ENCODE measurements at places on chromosomes 11 and 22.

DNA sequence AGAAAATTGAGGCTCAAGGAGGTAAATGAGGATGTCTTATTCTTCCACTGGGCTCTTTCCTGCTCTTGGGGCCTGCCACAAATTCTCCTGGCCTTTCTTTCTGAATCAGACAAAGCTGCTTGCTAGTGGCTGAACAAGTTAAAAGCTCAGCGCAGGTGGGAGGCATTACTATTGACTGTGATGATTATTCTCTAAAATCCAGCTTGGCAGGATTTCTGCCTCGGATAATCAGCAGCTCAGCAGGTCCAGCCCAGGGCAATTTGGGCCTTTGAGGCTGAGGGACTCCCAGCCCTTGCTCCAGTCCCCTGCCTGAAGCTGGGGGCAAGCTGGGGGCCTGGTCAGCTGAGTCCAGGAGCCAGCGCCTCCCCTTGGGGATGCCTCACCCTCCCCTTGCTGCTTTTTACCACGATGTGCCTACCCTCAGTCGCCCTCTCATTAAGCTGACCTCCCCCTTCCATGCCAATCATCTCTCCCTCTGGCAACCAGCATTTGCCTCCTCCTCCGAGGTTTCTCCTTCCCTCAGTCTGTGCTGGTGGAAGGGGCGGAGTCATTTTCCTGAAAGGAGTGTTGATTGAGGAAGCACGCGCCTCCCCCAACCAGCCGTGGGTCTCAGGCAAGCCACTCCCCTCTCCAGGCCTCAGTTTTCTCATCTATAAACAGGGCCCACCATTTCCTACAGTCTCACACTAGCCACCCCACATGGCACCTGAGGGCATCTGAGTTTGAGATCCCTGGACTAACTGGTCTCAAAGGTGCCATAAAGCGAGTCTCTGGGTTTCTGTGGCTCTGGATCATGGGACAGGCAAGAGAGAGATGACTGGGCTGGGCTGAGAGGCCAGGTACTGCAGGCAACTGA, 60.6 kb upstream of the PRDM11 start:
- no peak for DNase-seq

DNA sequence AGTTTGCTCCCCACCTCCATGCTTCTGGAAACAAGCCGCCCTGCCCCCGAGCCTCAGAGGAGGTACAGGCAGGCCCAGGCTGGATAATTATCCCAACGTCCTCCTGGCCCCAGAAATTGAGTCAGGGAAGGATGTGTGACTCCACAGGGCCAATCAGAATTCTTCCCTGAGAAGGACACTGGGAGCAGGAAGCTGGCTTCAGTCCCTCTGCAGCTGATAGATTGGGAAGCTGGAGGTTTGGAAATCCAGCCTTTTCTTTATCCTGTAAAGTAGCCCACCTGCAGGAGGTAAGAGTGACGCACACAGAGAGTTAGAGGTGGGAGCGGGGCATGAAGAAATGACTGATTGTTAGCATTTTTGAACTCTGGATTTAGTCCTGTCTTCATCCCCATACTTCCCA, 97.5 kb upstream of the CD82 start:
- DNase-seq: no peak

DNA sequence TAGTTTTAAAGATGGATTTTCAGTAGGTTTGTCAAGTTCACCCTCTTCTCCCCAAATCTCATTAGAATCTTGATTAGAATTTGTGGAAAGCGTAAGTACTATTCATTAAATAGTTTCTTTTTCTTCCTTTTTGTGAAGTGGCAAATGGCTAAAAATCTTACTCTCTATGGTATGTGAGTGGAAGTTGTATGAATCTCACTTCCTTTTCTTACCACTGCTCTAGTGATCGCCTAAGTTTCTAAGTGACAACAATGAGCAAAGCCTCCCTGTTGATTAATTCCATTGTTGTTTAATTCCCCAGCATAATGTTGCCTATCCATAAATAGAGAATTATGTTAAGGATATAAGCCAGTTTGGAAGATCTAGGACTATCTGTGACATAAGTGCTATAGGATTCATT, 82.7 kb downstream of the PGR start:
- no peak for DNase-seq

DNA sequence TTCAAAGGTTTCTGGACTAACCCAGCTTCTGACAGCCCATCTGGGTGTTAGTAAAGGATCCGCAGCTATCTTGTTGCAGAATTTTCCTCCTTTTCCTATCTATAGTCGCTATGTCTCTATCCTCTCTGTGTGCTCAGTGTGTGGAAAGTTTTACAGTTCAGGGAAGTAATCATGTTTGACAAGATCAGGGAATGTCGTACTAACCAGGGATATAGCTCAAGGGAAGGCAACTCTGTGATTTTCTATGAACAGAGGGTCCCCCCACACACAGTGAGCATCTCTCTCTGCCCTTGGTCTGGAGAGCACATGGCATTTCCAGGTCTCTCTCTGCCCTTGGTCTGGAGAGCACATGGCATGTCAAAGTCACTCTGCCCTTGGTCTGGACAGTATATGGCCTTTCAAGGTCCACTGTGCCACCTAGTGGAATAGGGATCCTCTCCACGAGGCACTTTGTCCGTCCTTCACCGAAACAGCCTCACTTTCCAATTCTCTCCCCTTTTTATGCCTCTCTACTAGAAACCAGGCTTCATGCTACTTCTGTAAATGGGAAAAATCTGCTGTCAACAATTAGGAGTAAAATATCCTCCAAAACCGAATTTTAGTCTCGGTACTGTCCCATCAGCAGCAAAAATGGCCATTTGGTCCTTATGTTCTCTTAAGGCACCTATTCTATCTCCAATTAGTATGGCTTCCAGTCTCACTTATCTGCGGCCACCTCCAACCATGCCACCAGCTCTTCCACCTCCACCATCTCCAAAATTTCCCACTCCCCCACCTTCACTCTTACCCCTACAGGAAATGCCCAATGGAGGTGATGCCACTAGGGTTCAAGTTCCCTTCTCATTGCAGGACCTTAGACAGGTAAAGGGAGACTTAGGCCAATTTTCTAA, 88.7 kb downstream of the IGLL5 start:
- no peak for DNase-seq

DNA sequence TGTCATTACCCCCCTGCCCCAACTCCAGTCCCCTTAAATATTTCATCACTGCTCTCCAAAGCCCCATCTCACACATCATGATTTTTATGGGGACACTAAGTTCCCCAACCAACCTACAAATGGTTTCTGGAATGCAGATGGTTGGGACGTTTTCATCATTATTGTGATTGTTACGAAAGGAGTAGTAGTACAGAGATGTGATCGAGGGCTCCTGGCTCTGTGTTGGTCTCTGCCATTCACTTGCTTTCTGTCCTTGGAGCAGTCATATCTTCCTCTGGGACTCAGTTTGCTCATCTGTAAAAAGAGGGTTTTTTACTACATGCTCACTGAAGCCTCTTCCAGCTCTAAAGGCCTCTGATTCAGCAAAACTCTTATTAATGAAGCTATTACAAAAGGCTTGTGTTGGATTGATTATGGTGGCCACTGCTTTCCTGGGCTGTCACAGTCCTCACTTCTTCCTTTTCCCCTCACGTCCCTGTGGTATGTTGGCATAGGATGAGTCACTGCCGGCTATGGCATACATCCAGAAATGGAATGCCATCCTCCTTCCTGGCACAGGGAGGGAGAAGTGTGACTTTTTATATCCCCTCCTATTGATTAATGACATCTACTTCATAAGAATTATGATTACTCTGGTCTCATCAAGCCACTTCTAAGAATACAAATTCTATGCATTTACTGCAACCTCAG, 593.7 kb downstream of the METTL15 start:
- no peak for DNase-seq

GRCh38 chr11:113664069-113664980, 41.8 kb downstream of the TMPRSS5 start:
- DNase-seq: no peak

- no peak for DNase-seq
These were observed 63.1 kb downstream of the ARHGEF12 start for GRCh38 chr11:120399307-120399706.

DNA sequence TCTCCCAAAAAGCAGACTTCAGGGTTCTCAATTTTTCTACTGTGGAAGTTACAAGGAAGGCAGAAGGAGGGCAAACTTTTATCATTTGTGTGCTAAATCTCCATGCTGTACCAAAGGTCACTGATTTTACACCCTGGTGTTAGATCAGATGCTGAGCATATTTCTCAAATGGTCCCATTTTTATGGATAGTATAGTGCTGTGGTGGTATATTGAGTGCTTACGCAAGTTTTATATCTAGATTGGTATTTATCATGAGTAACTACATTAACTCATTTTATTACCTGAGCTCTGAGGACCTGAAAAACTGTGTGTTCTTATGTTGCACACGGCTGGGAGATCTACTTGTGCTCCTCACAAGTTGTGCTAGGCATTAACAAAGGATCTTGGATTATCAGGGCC, 75.1 kb downstream of the PRR5L start:
- DNase-seq: no peak

GRCh38 chr11:46706886-46707285, 6.1 kb downstream of the ZNF408 start:
- no peak for DNase-seq

DNA sequence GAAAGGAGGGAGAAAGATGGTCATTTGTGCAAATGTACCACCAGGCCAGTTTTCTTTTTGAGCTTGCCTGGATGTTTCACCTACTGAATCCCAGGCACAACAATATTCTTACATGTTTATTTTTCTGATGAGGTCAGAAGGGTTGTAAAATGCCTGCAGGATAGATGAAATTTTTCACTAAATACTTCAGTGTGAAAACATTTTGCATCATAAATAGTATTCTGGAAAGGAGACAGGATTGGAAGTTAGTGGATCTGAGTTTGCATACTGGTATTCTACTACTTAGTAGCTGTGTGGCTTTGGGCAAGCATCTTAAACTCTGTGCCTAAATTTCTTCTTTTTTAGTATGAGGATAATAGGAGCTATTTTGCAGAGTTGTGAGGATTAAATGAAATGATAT, 24.8 kb downstream of the RNF169 start:
- no peak for DNase-seq

DNA sequence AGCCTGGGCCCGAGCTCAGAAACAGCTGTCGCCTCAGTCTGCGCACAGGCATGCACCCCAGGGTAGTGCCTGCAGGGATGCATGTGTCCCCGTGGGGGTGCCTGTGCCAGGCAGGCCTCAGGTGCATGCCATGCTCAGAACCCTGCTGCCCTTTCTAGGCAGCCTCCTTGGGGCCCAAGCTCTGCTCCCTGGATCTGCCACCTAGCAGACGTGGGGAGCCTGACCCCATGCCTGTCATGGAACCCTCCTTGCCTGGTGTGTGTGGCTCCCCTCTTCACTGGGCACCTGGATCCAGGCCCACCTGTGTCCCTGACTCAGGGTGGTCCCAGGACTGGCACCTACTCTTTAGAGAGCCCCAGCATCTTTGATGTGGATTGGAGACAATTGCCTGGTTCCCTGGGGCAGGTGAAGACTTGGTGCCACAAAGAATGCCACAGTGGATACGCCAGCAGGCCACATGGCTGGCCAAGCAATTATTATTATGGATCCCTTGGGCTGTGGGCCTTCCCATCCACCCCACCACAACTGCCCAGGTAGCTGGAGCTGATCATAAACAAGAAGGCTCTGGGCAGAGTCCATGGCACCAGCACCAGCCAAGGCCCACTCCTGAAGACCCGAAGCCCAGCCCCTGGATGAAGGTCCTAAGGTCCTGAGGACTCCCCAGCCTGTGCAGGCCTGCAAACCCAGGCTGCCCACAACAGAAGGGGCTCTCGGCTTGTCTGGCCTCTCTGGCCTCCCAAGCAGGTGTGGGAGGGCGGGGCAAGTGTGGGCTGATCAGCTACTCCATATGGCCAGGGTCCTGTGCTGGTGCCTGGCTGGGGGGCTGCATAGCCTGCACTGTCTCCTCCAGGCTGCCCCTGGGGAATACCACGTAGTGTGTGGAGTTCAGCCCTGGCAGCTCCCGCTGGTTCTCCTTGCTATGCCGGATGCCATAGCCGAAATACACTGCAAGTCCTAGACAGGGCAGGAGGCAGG, 3.8 kb downstream of the SLC7A4 start:
- no peak for DNase-seq

DNA sequence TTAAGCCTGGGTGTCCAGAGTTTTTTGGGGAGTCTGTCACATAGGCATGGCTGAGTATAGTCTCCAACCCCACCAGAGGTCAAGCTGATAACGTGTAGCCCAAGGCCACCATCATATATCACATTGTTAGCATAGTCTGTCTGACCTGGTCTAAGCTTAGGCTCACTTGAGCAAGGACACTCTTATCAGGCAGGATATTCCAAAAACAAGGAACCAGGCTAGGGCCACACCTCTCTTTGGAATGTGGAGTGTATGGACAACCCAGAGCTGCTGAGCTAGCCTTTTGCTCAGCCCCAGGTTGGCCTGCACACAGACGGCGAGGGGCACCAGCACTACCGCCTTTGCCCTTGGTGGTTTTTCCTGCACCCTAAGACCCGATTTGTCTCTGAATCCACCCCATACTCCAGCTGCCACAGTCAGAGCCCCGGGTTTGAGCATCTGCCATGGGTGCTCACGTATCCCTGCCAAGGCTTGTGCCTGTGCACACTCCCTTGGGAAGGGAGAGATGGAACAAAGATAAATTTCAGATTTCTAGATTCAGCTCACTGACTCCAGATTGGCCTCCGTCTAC, 7.2 kb downstream of the SNAP29 start:
- no peak for DNase-seq

DNA sequence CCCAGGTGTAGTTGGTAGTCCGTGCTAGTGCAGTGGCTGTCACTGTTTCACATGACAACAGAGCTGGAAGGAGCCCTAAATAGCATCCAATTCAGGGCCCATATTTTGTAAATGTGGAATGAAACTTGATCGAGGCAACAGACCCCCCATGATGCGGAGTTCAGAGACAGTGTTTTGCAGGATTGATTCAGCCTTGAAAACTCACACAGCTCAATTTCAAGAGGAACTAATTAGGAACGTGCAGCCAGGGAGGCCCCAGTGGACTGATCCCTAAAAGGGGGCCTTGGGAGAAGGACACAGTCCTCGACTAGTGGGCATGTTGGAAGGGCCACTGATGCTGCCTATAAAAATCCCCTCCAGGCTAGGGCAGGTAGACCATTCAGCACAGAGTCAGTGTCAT, 61.0 kb upstream of the TTC12 start:
- DNase-seq: no peak
